ENCODE measurements at places on chromosomes 1 and 21.

GRCh38 chr1:110176299-110176956, 26.1 kb downstream of the SLC6A17 start:
- DNase-seq = peak; percentile 74

GRCh38 chr1:93346421-93346993, 800 bp downstream of the DR1 start:
- DNase-seq = no peak

GRCh38 chr1:26887125-26887524, 3.0 kb downstream of the GPN2 start:
- peak; percentile 7 for DNase-seq

- DNase-seq = no peak
Observed at GRCh38 chr1:59026472-59026948, 242.7 kb upstream of the JUN start.

GRCh38 chr1:162279136-162279498, 97.5 kb downstream of the SPATA46 start:
- DNase-seq = peak; percentile 55

DNA sequence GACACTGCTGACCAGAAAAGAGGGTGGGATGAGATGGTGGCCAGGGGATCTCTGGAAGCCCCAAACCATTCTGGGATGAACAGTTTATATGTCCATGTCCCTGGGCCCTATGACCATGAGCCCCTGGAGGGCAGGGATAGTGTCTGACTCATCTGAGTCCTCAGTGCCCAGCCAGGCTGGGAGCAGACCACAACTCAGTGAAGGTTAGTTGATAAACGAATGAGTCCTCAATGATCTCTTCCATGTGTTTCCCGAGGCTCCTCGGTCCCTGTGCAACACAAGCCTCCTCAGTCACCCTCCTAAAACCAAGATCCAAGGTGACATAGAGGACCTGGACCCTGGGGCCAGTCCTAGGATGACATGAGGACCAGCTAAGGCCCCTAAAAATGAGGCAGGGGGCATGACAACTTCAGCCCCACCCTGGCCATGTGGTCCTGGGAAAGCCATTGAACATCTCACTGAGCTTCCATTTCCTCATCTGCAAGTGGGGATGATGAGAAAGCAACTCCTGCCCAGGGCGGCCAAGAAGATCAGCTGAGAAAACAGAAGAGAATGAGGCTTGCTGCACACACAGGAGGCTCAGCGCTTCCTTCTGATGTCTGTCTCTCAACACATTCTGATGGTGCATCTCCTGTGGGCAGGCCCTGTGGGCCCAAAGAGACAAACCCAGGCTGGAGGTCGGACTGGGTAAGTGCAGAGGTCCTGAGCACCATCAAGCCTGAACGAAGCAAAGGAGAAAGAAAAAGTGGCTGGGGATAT, 86.3 kb downstream of the GLIS1 start:
- no peak for DNase-seq

DNA sequence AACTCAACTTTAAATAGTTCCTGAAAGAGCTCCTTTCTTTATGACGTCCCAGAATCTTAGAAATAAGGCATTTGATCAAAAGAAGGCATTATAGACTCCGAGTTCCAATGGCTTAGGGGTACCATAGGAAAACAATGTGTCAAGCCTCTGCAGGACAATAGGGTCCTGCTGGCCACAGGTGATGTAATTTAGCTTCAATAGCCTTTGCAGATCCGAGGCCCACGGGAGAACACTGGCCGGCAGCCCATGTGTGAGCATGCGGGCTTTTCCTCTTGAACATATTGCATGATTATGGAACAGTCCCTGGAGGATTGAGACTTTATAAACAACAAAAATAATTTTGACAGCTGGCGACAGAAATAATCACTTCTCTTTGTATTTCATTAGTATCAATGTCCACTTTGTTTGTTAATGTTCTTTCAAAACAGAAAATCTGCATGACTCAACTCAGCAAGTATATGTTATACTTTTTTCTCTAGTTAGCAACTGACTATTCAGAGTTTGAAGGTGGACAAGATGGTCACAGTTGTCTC, 49.0 kb upstream of the NR5A2 start:
- no peak for DNase-seq

- DNase-seq = no peak
Observed at GRCh38 chr1:78005448-78005722, 646 bp downstream of the DNAJB4 start.

DNA sequence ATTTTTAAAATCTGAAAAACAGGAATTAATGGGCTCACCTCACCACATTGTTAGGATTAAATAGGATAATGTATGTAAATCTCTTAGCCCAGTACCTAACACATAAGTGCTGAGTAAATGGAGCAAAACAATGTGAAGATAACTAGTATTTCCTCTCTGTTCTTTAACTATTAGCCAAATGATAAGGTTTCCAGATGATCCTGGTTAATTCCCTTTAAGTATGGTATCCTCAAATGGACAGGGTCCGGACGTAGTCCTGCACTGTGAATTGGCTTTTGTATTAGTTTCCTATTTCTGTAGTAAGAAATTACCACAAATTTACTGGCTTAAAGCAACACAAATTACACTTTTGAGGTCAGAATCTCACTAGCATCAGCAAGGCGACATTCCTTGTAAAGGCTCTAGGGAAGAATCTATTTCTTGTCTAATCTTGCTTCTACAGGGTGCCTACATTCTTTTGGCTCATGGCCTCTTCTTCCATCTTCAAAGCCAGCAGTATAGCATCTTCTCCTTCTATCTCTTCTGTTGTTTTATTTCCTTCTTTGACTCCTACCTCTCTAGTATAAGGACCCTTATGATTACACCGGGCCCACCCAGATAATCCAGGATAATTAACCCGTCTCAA, 17.1 kb downstream of the SCAF4 start:
- no peak for DNase-seq

DNA sequence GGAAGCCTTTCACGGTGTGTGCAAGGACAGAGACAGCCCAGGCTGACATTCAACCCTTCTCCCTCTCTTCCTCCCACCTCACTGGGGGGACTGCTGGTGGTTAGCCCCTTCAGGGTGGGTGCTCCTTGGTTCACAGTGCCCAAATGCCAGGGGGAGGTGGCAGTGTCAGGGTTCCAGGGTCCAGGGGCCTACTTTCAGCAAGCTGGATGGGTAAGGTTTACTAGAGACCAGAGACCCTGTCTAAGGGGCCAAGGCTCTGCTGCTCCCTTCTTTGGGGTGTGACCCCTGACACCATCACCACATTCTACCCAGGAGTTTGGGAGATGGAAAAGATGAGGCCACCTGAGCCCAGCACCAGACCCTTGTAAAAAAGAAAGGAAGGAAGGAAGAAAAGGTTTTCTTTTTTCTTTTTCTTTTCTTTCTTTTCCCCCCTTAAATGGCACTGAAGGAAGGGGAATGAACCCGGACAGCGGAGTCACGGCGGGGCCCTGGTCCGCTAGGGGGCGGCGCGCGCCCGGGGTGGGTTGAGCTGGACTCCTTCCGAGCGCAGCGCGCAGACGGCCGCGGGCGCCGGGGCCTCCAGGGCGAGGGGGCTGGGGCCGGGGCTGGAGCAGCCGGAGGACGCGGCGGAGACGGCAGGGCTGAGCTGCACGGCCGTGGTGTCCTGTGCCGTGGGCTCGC, 18.8 kb downstream of the KNCN start:
- no peak for DNase-seq

DNA sequence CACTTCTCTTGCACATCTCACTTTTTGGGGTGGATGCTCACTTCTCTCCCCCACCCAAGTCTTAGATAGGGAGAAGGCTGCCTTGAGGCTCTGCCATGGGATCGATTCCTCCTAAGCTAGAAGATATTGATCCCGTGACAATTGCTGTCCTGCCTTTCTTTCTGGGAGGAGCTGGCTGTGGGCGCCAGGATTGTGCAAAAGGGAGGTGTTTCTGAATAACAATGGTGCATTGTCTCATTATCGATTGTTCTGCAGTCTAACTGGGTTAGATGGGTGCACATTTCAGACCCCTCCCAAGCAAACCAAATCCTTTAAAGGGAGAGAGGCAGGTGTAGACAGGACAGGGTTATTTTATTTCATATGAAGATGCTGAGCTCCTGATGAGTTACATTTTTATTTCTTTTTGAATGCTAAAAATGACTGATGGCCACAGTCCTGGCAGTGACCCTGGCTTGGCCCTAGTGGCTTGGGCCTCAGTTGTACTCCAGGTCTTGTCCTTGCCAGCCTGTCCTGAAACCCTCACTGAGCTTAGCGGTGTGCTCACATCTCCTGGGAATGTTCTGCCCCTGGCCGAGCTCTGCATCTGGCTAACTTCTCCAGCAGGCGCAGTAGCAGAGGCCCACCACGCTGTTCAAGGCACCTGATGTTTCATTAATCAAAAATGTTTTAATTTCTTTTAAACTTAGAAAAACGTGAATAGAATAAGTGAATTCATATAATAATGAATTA, 99.0 kb upstream of the KAZN start:
- no peak for DNase-seq

DNA sequence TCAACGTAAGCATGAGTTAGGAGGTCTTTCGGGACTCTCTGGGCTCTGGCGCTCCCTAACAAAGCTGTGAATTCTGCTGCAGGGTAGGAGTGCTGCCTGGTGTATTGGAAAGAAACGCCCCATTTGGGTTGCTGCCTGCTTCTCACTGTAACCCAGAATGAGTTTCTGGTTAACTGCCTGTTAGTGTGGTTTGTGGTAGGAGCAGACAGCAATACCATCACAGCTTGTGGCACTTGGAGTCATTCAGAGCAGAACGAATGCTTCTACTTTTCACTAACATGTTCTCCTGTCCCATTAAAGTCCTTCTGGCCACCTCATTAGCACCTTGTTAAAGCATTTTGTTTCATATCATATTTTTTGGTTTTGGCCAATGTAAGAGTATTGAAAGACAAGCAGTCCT, 18.1 kb downstream of the MAP3K7CL start:
- DNase-seq = no peak

Measured in NCI-H1092 (cell line).